ENCODE measurements at places on chromosomes 7 and 10. TPM values are rescaled to one million over a fixed set of nuclear protein-coding genes. Genes with fewer than 3 reads are reported as not detected.

OR2A1 gene
- 1.1 TPM for polyA plus RNA-seq

CLCN1 gene
- polyA plus RNA-seq = 0.11 TPM

TYW1B gene
- 3.2 TPM for polyA plus RNA-seq

CAMK2B gene
- 2.4 TPM for polyA plus RNA-seq

BLNK gene
- 59.3 TPM for polyA plus RNA-seq

AKR1C4 gene
- not detected for polyA plus RNA-seq

CRHR2 gene
- polyA plus RNA-seq = 0.25 TPM

KCTD7 gene
- 26.8 TPM for polyA plus RNA-seq

MYO3A gene
- polyA plus RNA-seq = 6.6 TPM

CALHM3 gene
- polyA plus RNA-seq = not detected

CYP3A4 gene
- polyA plus RNA-seq = 0.17 TPM

HOXA1 gene
- 3.6 TPM for polyA plus RNA-seq

LIPN gene
- polyA plus RNA-seq = not detected

CDC14C gene
- 0.10 TPM for polyA plus RNA-seq

UPK3B gene
- 4.1 TPM for polyA plus RNA-seq

MEST gene
- polyA plus RNA-seq = 812 TPM

WNT8B gene
- polyA plus RNA-seq = 0.69 TPM

DLX6 gene
- polyA plus RNA-seq = 0.05 TPM

ACTL6B gene
- 0.16 TPM for polyA plus RNA-seq

STOX1 gene
- 11.3 TPM for polyA plus RNA-seq

SP8 gene
- polyA plus RNA-seq = not detected

SFRP5 gene
- polyA plus RNA-seq = 0.14 TPM

CPA2 gene
- polyA plus RNA-seq = 0.40 TPM

UCMA gene
- polyA plus RNA-seq = not detected

ANKRD1 gene
- polyA plus RNA-seq = 0.73 TPM

MKI67 gene
- 46.6 TPM for polyA plus RNA-seq

CPVL gene
- 50.6 TPM for polyA plus RNA-seq

ZNF365 gene
- 0.30 TPM for polyA plus RNA-seq

CPEB3 gene
- polyA plus RNA-seq = 3.9 TPM

MINDY4 gene
- 11.0 TPM for polyA plus RNA-seq

WEE2 gene
- polyA plus RNA-seq = 0.21 TPM

SPDYE18 gene
- 0.79 TPM for polyA plus RNA-seq

AMPH gene
- 14.5 TPM for polyA plus RNA-seq

RET gene
- 25.6 TPM for polyA plus RNA-seq

OPALIN gene
- polyA plus RNA-seq = not detected

All from right renal pelvis (tissue), 4 donors.